ENCODE measurements at places on chromosomes 13 and 19.
A peak's percentile ranks its signal among the peaks of the same experiment; 100 is the strongest.

- peaks cover 17% of the 10 kb centered on the region for H3K4me1 ChIP-seq
- peaks cover 95% of the 10 kb centered on the region for H3K27me3 ChIP-seq
- peak overlapping the region; percentile 8 for H3K4me3 ChIP-seq
- no peaks in the 10 kb centered on the region for H3K36me3 ChIP-seq
Measured at GRCh38 chr19:10424011-10424637, 3.8 kb downstream of the PDE4A start.

- H3K4me1 ChIP-seq = no peaks in the 10 kb centered on the region
- no peaks in the 10 kb centered on the region for H3K27me3 ChIP-seq
- H3K27ac ChIP-seq = no peak overlapping the region
- H3K4me3 ChIP-seq = no peak overlapping the region
Measured at GRCh38 chr19:27824108-27824507, 1388.8 kb downstream of the UQCRFS1 start.

DNA sequence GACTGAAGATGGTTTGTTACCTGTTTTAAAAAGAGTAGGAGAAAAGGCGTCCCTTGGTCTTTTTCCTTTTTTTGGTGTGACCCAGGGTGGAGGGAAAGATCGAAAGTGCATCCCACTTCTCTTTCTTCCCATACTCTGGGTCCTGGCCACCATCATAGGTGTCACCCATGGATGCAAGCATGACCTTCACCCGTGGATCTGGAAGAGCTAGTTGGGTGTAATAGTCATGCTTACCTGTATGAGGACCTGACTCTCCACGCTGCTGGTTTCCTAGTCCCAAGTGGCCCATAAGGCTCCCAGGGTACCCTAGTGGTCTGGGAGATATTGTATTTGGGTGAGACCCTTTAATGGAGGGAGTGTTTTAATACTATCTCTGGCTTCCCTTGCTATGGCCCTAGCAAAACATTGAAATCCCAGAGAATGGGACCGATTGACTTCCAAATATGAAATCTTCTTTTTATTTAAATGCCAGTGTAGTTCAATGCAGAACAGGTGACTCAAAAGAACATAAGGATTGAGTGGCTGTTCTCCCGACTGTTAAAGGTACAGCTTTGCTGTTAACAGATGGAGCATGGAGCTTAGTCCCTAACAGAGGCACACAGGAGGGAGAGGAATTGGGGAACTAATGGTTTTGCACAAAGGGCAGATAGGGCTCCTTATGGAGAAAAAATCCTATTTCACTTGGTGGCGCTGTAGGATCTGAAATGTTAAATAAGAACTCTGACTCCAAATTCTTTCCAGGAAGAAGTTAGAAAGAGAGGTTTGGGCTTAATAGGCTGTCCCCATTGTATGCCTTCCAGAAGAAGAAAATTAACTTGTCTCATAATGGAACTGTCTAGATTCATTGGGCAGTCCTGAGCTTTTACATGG, 7.0 kb upstream of the ZNF550 start:
- H3K36me3 ChIP-seq = peaks cover 45% of the 10 kb centered on the region
- DNase-seq = no peak
- no peak overlapping the region for H3K27ac ChIP-seq
- H3K27me3 ChIP-seq = no peaks in the 10 kb centered on the region

- DNase-seq = no peak
- H3K27me3 ChIP-seq = no peaks in the 10 kb centered on the region
- H3K27ac ChIP-seq = peak overlapping the region; percentile 95
- H3K4me3 ChIP-seq = peak overlapping the region; percentile 86
Measured at GRCh38 chr19:40282920-40283319, 2.2 kb downstream of the AKT2 start.

GRCh38 chr19:50659318-50660087, 10.3 kb downstream of the C19orf81 start:
- no peak for DNase-seq
- H3K27me3 ChIP-seq = peaks cover 94% of the 10 kb centered on the region
- peaks cover 16% of the 10 kb centered on the region for H3K4me1 ChIP-seq
- no peak overlapping the region for H3K27ac ChIP-seq
- H3K36me3 ChIP-seq = no peaks in the 10 kb centered on the region

GRCh38 chr19:31436121-31436776, 87.0 kb upstream of the TSHZ3 start:
- DNase-seq = no peak
- no peak overlapping the region for H3K27ac ChIP-seq
- no peaks in the 10 kb centered on the region for H3K27me3 ChIP-seq

DNA sequence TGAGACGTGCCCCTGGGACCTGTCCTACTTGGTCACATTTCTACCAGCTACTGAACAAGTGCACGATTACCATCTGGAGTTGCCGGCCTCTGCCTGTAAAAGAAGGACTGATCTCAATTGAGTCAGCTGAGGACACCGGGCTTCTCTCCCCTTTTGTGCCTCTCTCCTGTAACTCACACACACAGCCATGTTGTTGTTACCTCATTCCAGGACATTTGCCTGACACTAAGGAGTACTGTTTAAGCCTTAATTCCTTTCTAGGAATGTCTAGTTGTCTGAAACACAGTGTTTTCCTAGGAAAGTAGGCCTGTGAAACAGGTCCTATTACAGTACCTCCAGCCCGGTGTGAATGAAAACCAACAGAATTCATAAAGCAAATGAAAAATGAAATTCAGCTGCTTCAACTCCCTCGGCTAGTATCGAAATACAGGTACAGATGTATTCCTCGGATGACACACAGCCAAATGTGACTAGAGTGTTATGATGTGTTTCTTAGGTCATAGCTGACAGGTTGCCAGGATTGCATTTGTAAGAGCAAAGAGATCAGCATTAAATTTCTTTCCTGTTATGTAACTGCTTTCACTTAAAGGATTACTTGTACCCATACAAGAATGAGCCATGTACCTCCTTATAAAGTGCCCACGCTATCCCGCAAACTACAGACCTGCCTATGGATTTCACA, 152.0 kb upstream of the IRS2 start:
- H3K27me3 ChIP-seq = no peaks in the 10 kb centered on the region
- no peaks in the 10 kb centered on the region for H3K36me3 ChIP-seq
- no peak overlapping the region for H3K4me3 ChIP-seq
- peaks cover 19% of the 10 kb centered on the region for H3K4me1 ChIP-seq
- H3K27ac ChIP-seq = peak overlapping the region; percentile 60
- DNase-seq = no peak

GRCh38 chr13:53126841-53127245, 98.2 kb downstream of the OLFM4 start:
- H3K4me3 ChIP-seq = no peak overlapping the region
- no peak for DNase-seq
- no peaks in the 10 kb centered on the region for H3K36me3 ChIP-seq
- H3K27ac ChIP-seq = no peak overlapping the region
- peaks cover 5% of the 10 kb centered on the region for H3K27me3 ChIP-seq

GRCh38 chr19:51359294-51359693, 6.9 kb downstream of the ETFB start:
- H3K27ac ChIP-seq = peak overlapping the region; percentile 82
- DNase-seq = no peak
- H3K4me3 ChIP-seq = no peak overlapping the region
- peaks cover 29% of the 10 kb centered on the region for H3K4me1 ChIP-seq
- H3K27me3 ChIP-seq = no peaks in the 10 kb centered on the region
- H3K36me3 ChIP-seq = no peaks in the 10 kb centered on the region

GRCh38 chr13:24151864-24152263, 8.7 kb upstream of the SPATA13 start:
- H3K36me3 ChIP-seq = no peaks in the 10 kb centered on the region
- no peak overlapping the region for H3K27ac ChIP-seq
- DNase-seq = no peak
- H3K4me3 ChIP-seq = no peak overlapping the region
- peaks cover 4% of the 10 kb centered on the region for H3K27me3 ChIP-seq

DNA sequence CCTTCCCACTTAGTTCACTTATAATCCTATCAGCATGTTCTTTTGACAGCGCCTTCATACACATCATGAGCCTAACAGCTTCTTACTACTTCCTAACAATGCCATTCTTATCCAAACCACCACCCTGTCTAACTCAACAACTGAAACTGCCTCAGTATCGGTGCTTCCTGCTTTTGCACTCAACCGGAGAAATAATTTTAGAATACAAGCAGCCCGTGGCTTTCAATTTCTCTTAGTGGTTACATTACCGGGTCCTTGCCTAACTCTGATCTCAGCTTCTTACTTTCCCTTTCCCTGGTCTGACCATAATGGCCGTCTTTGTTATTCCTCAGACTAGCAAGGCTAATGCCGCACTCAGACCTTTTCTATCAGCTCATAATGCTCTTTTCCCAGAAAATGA, 17.0 kb downstream of the ZFP82 start:
- H3K4me3 ChIP-seq = no peak overlapping the region
- peaks cover 71% of the 10 kb centered on the region for H3K36me3 ChIP-seq
- no peak overlapping the region for H3K27ac ChIP-seq
- H3K27me3 ChIP-seq = no peaks in the 10 kb centered on the region
- DNase-seq = no peak

- H3K27me3 ChIP-seq = no peaks in the 10 kb centered on the region
- H3K27ac ChIP-seq = no peak overlapping the region
- peaks cover 14% of the 10 kb centered on the region for H3K4me1 ChIP-seq
- no peak overlapping the region for H3K4me3 ChIP-seq
Measured at GRCh38 chr13:22138947-22139346, 468.1 kb downstream of the FGF9 start.

DNA sequence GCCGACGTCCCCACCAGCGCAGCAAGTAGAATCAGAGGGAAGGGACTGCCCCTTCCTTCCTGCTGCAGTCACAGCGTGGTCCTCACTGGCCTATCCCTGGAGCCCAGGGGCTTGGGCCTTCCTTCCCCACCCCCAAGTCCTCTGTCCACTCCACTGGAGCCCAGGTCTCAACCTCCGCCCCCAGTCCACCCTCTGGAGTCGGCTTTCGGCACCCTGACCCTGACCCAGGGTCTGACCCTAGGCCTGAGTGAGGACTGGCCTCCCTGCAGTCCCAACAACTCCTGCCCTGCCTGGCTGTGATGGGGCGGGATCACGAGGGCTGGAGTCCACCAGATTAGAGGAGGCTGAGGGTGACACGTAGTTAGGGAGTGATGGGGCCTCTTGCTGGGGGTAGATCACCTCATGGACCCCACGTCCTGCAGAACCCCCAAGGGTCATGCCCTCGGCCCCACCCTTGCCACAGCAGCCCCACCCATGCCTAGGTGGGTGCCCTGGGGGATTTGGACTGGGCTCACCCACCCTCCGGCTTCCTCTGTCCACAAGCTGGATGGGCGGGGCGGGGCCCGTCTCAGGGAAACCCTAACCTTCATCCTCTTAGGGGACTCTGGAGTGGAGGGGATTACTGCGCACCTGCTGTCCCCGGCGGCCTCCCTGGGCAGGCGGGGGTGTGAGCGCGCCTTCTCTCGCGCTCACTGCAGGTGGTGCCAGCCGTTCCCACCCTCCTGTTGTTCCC, 3.8 kb downstream of the RAX2 start:
- H3K36me3 ChIP-seq = peaks cover 8% of the 10 kb centered on the region
- no peak overlapping the region for H3K4me3 ChIP-seq
- H3K27me3 ChIP-seq = no peaks in the 10 kb centered on the region
- no peak overlapping the region for H3K27ac ChIP-seq

DNA sequence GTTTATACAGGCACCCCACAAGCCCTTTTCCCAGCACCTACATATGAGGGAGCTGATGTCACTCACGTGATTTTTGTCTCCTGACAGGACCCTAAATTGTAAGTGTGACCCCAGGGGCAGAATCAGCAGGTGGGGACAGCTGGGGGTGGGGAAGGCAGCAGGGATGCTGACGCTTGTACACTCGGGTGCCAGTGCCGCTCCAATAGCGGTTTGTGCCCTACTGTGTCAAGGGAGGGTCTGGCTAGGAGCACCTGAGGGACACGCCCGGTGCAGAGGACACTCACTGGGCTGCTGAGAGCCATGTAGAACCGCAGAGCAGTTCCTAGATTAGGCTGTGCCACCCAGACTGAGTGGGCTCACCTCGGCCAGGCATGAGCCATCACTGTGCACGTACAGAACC, 81.3 kb downstream of the SCGB2B2 start:
- H3K4me3 ChIP-seq = no peak overlapping the region
- DNase-seq = no peak
- H3K4me1 ChIP-seq = no peaks in the 10 kb centered on the region
- no peaks in the 10 kb centered on the region for H3K27me3 ChIP-seq
- peaks cover 3% of the 10 kb centered on the region for H3K36me3 ChIP-seq

DNA sequence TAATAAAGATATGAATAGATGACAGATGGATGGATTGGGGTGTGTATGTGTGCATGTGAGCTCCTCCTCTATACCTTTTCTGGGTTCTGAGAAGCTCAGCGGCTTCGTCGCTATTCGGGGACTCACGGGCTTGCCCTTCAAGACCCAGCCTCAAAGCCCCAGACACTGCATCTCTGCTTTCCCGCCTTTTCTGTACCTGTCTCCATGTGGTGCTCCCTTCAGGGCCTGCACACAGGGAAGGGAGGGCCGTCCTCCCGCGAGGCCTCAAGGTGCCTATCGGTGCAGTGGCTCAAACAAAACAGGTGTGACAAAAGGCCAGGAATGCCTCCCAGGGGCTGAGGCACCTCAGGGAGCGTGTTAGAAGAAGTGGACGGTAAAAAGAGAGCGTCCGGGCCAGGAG, 16.2 kb downstream of the KRTDAP start:
- H3K36me3 ChIP-seq = no peaks in the 10 kb centered on the region
- H3K4me3 ChIP-seq = no peak overlapping the region
- H3K4me1 ChIP-seq = no peaks in the 10 kb centered on the region

DNA sequence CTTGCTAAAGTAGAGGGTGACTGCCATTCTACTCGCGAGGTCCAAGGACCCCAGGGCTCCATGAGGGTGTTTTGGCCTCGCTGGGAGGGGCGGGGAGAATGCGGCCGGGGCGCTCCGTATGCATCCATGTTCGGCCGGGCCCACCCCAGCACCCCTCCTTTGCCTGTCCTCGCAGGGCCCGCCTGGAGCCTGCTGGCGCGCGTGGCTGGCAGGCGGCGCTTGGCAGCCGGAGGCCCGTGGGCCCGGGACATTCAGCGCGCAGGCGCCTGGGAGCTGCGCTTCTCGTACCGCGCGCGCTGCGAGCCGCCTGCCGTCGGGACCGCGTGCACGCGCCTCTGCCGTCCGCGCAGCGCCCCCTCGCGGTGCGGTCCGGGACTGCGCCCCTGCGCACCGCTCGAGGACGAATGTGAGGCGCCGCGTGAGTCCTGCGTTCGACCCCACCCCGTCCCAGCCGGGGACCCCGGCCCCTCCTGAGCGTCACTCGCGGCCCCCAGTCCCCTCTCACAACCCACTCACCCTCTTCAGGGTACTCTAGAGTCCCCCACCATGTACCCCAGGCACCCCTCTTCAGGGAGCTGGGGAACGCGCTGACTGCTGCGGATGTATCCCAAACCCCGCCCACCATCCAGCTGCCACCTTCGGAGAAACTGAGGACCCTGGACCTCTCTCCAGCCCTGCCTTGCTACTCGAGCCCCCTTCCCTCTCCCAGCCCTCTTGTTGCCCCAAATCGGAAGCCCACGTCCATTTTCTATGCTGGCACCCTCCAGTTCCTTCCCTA, 4.1 kb downstream of the DLL3 start:
- DNase-seq = no peak
- no peaks in the 10 kb centered on the region for H3K36me3 ChIP-seq

All from mesothelial cell of epicardium (in vitro differentiated cells).